ENCODE measurements at places on chromosomes 6 and 20. TPM values are rescaled to one million over a fixed set of nuclear protein-coding genes. Genes with fewer than 3 reads are reported as not detected.

SULF2 gene
- total RNA-seq: 2.4 TPM

ASIP gene
- not detected for total RNA-seq

ZNF451 gene
- total RNA-seq: 42.9 TPM

HLA-F gene
- total RNA-seq: 2.4 TPM

DNA sequence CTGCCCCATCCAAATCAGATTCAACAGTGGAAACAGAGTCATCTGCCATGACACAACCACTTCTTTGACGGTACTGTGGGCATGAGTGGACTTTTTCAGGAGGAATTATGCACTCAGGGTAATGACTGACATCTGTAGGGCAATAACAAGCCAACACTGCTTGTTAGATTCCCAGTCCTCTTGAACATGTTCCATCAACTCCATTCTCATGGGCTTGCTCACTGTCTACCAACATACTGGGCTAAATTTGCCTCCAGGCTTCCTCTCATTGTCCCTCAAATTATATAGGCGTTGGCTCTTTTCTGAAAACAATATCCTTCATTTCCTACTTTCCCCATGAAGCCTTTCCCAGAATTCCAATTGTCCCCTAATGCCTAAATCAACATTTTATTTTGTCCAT, 43.1 kb downstream of the ANKEF1 start:
- no peak for DNase-seq

DNA sequence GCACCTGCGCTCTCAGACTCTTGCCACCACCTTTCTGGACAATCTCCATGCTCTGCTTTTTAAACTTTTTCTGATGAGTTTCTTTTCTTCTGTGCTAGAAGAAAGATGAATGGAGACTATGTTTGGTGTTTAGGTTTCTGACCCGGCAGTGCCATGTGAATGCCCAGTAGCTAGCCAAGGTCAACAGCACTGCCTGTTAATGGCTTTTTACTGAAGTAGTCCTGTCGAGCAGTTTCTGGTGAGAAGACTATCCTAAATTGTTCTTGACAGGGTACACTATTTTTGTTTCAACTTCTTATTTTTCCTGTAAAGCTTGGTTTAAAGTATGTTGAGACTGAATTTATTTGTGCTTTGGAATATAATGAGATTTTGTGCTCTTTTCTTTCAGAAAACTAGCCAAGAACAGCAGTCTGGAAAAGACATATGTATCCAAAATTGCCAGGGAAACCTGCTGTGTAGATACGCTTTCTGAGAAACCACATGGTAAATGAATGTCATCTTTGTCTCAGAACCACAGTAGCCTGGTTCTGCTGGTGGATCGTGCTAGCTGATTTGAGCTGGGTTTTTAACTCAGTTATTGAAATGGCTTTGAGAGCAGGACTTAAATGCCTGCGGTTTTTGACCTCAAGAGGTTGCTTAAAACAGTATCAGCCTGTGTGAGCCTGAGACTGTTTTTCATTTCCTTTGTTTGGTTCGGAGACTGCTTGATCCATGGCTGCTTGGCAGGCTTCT, 48.1 kb downstream of the KCNS1 start:
- peak; percentile 53 for DNase-seq

- DNase-seq: no peak
Measured at GRCh38 chr20:36925234-36925633, 26.3 kb downstream of the SAMHD1 start.

GRCh38 chr6:149084808-149085556, 232.5 kb upstream of the TAB2 start:
- DNase-seq: no peak

OR2H2 gene
- total RNA-seq: not detected

DNA sequence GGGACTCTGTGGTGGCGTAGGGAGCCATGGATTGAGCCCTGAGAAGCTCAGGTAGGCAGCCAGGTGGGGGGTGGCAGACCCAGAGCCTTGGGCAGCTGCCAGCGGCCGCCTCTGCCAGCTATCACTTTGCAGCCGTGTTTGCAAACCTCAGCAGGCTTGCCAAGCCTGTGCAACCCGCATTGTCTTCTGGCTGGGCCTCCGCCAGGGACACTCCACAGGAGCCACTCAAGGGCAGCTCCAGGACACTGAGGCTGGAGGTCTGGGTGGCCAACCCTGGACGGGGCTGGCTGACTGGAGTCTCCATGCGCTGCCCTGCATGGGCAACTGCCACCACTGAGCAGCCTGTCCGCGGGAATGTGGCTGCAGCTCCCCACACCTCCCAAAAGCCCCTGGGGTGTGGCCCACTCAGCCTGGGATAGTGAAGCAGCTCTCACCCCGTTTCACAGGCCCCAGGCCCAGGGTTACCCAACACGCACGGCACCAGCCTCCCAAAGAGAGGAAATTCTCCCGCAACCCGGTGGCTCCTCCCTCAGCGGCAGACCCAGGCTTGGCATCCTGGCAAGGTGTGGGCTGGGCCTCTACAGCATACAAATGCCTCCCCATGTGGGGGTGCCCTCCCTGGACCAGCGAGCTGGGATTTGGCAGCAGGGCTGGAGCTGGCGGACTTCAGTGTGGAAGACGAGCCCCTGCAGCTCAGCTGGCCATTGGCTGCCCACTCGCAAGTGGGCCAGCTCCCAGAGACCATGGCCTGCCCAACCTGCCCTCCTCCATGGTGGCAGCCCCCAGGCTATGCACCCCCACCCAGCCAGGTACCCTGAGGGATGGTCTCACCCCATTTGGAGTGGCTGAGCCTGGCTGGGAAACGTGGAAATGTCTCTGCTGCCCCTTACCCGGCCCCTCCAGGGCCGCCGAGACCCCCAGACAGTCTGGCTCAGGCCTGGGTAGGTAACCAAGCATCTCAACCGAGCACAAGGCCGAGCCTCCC, 2.9 kb downstream of the CHRNA4 start:
- DNase-seq: no peak

GRCh38 chr20:37869334-37869861, 33.5 kb upstream of the VSTM2L start:
- no peak for DNase-seq

TGM3 gene
- total RNA-seq: not detected

GRCh38 chr6:17885889-17886576, 101.4 kb downstream of the KIF13A start:
- DNase-seq: no peak

DNA sequence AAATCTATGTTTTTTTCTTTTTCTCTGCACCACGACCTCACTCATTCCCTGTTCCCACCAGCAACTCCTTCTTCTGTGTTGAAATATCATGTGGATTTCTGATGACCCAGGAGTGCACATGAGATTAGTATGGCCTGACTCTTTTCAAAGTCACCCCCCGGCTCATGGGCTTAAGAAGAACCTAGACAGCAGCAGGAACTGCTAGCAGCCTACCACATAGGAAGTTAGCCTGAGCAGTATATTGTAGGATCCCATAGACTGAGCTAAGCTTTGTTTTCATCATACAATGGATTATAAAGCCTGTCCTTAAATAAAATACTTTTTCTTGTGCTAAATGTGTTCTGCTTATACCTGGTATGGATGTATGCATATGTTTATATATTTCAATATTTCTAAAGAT, 6.7 kb downstream of the KLHL32 start:
- DNase-seq: no peak

WASF1 gene
- total RNA-seq: 14.9 TPM

- DNase-seq: no peak
Measured at GRCh38 chr6:18044108-18044783, 56.8 kb upstream of the KIF13A start.

DNA sequence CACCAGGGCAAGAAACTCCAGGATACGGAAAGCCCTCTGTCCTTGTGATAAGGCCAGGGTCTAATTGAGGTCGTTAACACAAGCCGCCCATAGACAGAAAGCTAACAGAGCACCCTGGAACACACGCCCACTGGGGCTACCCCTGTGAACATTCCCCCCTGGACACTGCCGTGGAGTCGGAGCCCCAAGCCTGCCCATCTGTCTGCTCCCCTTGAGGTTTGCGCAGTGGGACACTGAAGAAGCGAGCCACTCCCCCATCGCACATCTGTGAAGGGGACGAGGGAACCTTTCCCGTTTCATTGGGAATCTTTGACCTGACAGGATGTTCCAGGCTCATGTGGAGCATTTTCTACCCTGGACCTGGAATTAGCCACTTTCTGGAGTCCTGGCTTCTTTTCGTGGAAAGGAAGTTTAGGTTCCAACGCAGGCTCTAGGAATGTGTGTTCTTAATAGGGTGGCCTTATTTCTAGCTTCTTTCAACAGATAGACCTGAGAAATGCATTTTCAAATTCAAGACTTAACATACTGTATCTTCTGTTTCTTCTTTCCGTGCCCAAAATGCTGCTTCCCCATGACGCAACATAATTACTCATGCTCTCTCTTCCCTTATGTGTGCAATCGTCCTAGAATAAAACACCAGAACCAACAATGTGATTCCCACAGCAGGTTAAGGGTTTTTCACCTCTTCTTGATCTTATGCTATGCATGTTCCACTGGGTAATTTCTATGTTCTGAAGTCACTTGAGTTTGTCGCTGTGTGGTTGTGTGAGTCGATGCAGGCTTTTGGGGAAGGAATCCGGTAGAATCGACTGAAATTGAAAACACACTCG, 161.1 kb downstream of the ERMARD start:
- DNase-seq: no peak

GRCh38 chr6:157596886-157597285, 215.9 kb downstream of the ZDHHC14 start:
- no peak for DNase-seq

- DNase-seq: no peak
Measured at GRCh38 chr6:12391472-12391871, 101.3 kb downstream of the EDN1 start.

DNA sequence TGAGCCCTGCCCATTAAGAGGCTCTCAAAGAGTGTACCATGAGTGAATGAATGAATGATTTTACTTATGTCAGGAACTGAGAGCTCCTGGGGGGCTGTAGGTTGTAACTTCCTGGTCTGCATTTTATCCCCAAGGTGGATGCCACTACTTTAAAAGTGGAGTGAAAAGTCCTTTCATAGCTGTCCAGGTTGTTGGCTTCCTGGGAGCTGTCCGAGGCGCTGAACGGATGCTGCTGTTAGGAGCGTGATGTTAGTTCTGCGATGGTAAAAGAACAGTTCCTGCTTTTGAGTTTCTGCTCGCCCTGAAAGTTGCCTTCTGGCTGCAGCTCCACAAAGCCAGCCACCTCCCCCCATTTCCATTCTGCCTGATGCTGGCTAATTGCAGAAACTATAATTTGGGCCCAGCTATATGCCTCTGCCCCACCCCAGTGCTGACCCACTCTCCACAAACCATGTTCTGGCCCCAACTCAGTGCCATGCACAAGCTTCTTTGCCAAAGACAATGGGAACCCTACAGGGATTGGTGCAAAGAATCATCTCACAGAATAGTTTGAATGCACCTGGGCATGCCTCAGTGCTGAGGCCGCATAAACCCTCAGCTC, 330.9 kb upstream of the CDH4 start:
- no peak for DNase-seq

PHACTR3 gene
- total RNA-seq: 0.63 TPM

DNA sequence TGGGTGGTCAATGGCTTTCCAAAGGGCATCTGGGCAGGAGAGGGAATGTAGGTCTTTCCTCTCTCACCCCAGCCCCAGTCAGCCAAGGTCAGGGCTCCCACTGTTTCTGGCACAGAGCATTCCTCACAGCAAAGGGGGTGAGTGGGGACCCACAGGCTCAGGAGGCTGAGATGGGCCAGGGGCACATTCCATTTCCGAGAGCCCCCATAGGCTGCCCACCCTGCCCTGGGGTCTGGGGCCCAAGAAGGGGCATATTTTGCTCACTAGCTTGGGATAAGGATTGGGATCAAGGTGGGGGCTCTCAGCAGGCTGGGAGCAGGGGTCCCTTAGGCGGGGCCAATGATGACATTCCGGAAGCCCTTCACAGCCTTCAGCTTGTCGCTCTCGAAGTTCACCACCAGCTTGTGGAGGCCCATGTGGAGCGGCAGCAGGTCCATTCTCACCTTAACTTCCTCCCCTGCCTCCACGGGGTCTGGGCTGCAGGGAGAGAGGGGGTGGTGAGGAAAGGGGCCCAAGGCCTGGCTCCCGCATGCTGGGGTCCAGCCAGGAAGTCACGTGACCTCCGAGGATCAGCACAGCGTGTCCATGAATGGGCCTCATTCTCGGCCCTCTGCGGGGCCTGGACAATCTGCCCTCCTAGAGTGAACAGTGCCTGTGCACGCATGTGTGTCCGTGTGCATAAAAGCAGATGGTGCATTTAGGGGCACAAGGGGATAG, 35.0 kb downstream of the TGM2 start:
- DNase-seq: no peak

XKR7 gene
- total RNA-seq: under 0.01 TPM

RBM24 gene
- total RNA-seq: 60.7 TPM

GRCh38 chr6:144630857-144631256, 345.7 kb downstream of the UTRN start:
- no peak for DNase-seq

DNA sequence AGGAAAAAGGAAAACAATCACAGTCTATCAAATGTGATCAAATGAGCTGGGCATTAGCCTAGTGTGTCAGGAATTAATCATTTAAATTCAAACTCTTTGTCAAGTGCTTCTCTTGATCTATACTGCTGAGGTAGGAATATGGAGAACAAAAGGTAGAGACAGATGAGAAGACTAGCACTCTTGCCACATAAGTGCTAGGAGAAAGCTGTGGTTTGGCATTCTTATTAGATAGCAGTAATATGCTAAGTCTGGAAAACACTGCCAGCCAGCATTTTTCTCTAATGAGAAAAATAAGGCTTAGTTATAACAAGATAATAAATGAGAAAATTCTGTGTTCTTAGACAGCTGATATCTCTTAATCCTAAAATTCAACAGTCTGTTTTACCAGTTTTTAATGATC, 38.9 kb downstream of the ORC3 start:
- peak; percentile 2 for DNase-seq

DNA sequence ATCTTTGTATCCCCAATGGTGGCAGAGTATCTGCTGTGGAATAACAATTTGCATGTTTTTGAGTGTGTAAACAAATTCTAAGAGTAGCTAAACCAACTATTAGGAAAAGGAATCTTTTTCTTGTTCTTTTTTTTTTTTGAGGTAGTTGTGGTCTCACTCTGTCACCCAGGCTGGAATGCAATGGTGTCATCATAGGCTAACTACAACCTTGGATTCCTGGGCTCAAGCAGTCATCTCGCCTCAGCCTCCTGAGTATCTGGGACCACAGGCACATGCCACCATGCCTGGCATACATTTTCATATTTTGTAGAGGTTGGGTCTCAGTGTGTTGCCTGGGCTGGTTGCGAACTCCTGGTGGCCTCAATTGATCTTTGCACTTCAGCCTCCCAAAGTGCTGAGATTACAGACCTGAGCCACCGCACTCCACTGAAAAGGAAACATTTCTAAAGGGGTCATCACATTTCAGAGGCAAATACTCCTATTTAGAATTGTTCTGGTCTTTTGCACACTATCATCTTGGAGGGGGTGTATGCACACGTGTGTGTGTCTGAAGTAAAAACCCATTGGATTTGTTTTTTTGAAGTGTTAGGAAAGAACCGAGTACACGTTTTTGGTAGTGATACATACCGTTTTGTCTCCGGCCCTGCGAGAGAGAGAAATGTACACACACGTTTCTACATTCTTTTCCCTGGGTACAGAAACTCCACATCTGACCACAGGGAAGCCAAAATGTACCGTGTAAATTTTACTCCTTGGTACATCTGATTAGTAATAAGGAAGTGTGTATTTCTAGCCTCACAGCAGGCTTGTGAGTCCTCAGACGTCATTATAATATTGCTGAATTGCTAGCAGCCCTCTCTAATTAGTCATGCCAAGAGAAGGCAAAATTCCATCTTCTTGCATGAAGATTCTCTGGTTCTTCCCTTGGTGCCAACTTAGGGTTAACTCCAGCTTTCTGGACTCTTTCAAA, 183.6 kb downstream of the JARID2 start:
- peak; percentile 78 for DNase-seq

PTPRK gene
- total RNA-seq: 50.9 TPM

SIRPD gene
- not detected for total RNA-seq

GRCh38 chr20:23923891-23924435, 44.4 kb upstream of the CST5 start:
- no peak for DNase-seq
